ENCODE measurements at places on chromosomes 1 and 21.
A peak's percentile ranks its signal among the peaks of the same experiment; 100 is the strongest.

DNA sequence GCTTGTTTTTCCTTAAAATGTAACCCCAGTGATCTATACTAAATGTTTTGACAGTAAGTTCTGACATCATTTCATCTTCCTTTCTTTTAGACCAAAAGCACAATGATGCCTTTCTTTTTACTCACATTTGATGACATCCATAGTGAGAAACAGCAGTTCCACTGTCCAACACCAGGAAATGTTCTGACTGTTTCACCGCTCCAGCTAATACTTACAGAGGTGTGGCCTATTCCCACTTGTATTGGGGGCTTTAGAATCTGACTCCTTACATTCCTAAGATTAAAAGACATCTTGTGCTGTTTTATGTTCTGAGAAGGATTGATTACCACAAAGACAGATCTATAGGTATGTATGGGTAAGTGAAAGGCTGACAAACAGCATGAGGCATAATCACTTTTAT lies 1018.2 kb upstream of the PRMT6 start:
- no peak for DNase-seq

DNA sequence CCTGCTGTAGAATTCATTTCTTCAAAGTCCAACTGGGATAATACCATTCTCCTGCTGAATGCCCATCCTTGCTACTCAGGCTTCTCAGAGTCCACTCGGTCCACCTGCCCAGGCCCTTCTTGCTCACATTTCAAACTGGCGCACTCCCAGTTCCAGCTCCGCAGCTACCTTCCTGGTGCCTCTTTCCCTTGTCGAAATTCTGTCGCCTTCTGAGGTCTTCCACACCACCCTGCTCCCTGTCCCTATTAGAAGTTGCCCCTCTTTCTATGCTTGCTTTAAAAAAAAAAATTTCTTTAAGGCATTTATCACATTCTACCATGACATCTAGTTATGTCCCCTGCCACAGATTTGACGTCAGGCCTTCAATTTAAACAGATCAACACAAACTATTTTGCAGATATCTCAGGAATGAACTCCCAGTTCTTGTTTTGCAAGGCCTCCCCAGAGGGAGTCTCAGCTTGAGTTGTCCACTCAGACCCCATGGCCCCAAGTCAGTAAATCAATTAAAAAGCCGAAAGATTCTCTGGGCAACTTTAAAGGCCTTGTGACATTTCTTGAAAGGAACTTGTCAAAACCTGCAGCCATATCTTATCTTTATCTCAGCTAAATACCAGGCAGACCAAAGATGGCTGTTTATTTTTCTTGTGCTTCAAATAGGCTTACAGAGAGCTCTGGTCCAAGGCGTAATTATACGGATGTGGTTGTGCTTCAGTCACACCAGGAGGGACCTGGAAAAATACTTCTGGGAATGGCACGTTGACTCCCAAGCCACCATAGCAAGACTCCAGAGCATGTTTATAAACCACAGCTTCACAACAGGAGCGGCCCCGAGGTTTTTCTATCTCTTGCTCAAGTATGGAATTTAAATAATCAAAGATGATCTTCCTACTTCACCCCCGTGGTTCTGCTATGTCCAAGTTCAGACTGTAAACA lies 2.2 kb downstream of the FAM89A start:
- DNase-seq, result no peak

GRCh38 chr1:30508611-30509010 lies 214.8 kb downstream of the MATN1 start:
- DNase-seq, result no peak

DNA sequence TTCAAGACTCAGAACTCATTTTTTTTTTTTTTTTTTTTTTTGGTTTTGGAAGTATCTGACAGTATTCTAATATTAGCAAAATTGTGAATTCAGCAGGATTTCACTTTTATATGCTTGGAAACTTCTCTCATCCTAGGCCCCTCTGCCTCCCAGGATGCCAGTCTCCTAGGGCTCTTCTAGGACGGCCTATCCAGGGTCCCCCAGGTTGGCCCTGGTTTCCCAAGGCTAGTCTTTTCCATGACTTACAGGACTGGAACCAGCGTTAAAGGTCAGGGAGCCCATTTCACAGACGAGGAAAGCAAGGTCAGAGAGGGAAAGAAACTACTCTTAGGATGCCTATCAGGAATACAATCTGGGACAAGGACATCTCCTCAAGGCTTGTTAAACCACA lies 412.5 kb downstream of the PTPRU start:
- DNase-seq, result no peak

DNA sequence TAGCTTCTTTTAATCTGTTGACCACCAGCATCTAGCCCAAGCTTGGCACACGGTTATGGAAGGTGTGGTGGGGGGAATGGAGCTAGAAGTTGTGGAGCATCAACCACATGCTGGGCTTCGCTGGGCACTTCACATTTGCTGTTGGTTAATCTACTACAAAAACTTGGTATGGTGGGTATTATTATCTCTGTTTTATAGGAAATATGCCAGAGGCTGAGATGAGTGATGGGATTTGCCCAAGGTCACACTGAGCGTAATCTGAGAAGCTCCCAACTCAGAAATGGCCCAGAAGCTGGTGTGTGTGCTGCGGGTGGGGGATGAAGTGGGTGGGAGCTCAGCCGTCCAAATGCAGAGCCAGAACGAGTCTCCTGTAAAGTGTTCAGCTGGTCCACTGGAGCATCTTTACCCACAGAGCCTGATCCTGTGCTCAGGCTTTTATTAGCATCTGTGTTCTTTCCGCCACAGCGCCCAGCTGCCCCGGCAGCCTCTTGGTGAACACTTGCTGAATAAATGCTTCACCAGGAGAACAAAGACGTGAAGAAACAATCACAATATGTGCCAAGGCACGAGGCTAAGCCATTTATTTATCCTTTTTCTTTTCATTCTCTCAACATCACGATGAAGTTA lies 98.6 kb upstream of the JUN start:
- DNase-seq, result no peak

DNA sequence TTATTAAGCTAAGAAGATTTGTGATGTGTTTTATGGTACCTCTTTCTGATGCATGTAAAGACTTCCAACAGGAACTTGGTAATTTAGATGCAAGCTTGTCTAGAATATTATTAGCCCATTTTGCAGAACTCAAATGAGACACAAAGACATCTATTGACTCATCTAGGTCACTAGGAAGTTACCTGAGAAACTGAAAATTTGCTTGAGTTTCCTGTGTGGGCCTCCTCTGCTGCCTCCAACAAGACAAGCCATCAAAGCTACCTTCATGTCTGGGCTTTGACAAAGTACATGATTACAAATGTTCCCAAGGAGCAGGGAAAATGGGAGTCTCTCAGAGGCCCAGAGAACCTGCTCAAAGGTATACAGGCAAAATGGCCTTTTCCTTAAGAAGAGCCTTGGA lies 5.6 kb downstream of the RUNX1 start:
- no peak for DNase-seq

DNA sequence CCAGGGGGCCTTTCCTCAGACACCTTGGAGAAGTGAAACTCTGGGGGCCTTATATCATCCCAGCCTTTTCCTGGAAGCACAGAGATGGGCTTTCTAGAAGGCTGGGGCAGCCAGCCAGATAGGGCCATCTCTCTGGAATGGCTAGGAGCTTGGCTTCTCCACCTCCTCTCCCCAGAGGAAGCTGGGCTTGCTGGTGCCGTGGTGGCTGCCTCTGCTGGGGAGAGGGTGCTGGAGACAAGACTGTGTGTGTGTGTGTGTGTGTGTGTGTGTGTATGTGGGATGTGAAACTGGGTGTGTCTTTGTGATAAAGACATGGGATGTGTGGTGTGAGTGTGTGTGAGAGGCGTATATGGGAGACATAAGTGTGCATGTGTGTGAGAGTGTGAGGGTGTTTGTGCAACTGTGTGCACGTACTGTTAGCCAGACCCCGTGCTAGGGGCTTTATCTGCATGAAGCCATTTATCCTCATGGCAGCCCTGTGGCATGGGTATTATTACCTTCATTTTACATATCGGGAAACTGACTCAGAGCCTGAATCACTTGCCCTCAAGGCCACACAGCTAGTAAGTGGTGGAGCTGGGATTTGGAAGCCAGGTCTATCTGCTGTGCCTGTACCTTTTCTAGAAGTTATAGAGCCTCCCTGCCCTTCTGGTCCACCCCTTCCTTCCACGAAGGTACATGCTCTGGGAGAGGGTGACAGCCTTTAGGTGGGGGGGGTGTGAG lies 44.2 kb downstream of the PTPRU start:
- no peak for DNase-seq

- no peak for DNase-seq
Measured at GRCh38 chr1:232837087-232837486, 31.9 kb downstream of the MAP10 start.

GRCh38 chr21:44088401-44088780 lies 18.8 kb upstream of the PWP2 start:
- no peak for DNase-seq

DNA sequence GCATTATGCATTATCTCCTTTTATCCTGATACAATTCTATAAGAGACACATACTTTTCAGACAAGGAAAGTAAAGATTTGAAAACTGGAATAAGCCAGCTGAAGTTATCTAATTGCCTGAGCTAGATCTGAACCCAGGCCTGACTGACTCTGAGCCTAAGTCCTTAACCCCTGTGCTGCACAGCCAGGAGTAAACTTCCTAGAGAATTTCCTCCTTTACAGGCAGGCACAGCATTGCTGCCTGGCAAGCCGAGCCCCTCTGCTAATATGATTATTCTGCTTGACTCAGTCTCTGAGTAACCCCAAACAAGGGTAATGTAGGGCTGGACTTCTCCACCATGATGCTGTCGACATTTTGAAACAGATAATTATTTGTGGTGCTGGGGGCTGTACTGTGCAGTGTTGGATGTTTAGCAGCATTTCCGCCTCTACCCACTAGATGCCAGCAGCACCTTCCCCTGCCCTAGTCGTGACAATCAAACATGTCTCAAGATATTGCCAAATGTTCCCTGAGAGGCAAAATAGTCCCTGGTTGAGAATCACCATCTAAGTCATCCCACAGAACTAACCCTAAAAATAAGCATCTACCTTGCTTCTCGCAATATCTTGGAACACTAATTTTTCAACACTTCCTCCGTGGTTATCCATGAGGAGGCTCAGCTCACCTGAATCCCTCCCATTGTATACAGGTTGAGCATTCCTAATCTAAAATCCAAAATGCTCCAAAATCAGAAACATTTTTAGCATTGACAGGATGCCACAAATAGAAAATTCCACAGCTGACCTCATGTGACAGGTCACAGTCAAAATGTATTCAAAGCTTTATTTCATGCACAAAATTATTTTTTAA lies 18.5 kb downstream of the CAMK1G start:
- DNase-seq, result peak; percentile 1
